ENCODE measurements at places on chromosomes 5 and 9.

GRCh38 chr5:108820983-108821382, 73.3 kb downstream of the FER start:
- DNase-seq = no peak

DNA sequence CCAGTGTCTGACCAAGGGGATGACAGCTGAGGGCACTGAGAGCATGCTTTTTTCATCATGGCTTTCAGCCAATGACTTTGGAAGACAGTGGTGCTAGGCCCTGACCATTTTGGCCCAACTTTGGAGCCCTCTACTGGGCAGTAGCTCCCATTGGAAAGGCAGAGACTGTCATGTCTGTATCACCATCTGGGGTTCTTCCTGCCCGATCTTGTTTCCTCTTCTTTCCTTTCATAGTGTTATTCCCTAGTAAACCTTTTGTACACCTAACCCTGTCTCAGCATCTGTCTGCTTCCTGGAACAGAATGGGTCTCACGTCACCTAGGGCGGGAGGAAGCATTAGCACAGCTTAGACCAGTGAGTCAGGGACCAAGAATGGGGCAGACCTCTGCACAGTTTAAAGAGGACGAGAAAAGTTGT, 97.4 kb upstream of the MAST4 start:
- no peak for DNase-seq

DNA sequence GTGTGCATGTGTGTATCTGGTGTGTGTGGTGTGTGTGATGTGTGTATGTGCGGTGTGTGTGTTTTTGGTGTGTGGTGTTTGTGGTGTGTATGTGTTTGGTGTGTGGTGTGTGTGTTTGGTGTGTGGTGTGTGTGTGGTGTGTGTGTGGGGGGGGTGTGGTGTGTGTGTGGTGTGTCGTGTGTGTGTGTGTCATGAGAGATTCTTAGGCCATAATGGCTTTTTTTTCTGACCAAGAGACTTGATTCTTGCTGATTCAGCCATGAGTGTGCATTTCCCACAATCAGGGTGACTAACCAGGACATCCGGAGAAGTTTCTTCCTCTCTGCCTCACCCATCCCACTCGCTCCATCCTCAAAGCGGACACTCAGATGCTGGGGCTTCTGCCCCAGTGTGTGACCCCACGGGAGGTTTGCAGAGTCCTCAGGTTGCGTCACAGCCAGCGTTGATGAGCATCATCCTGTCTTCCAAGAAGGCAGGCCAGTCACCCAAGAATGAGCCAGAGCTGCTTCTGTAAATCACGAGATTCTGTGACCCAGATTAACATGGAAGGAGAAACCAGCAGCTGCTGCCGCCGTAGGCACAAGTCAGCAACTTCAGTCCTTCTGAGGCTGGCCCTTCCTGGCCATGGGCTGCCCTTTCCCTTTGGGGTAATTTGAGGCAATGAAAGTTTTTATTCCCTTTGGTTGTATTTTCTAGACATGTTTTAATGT, 12.5 kb upstream of the CTSL start:
- DNase-seq = peak; percentile 97

DNA sequence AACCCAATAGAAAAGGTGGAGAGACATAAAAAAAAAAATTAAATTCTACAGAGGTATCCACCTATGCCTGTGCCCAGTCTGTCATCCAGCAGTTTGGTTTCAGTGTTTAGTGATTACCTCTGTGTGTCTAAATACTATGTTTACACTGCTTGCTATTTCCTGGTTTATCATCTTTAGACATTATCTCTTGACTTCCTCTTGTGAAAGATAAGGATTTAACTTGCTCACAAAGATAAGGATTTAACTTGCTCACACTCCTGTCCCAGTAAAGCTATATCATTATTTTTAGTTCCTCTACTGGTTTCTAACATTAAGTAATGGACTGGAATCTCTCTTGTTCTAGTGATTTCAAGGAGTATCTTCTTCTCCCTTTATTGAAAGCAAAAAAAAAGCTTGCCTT, 53.9 kb upstream of the ZFR start:
- no peak for DNase-seq

DNA sequence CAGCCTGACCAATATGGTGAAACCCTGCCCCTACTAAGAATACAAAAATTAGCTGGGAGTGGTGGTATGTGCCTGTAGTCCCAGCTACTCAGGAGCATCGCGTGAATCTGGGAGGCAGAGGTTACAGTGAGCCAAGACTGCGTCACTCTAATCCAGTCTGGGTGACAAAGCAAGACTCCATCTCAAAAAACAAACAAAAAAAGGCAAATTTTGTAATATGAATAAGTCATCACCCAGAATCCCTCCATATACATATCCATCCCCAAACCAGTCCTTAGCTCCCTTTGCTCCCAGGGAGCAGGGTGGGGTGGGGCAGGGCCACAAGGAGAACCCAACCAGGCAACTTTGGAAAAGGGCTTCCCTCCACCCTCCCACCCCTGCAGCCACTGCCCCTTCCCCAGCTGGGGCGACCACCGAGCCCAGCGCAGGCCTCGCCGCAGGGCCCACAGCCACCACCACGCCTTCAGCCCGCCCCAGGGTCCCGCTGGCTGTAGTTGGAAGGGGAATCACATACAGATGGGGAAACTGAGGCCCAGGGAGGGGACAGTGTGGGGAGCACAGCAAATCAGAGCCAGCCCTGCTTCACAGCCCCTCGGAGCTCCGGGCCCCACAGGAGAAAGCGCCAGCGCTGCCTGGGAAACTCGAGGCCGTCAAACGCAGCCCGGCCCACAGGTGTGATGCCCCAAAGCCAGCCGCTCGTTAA, 7.8 kb downstream of the NOTCH1 start:
- no peak for DNase-seq

- no peak for DNase-seq
These were observed 481.0 kb upstream of the RGMB start for GRCh38 chr5:98292496-98292895.

GRCh38 chr5:90301248-90301647, 108.3 kb downstream of the CETN3 start:
- DNase-seq = no peak

- no peak for DNase-seq
These were observed 114.5 kb downstream of the FOXD1 start for GRCh38 chr5:73333944-73334703.

GRCh38 chr9:77013932-77014596, 5.4 kb upstream of the FOXB2 start:
- no peak for DNase-seq

GRCh38 chr5:112064956-112065355, 308.0 kb upstream of the NREP start:
- no peak for DNase-seq

- DNase-seq = no peak
These were observed 638.1 kb downstream of the EFNA5 start for GRCh38 chr5:107032629-107033028.

GRCh38 chr5:6135977-6136376, 242.4 kb downstream of the MED10 start:
- DNase-seq = no peak

GRCh38 chr9:97740848-97741821, 44.0 kb upstream of the XPA start:
- no peak for DNase-seq

GRCh38 chr9:124187311-124187710, 70.4 kb upstream of the NEK6 start:
- no peak for DNase-seq

GRCh38 chr5:91277840-91278239, 105.3 kb downstream of the ARRDC3 start:
- no peak for DNase-seq

- DNase-seq = no peak
These were observed 79.1 kb upstream of the ALDH1B1 start for GRCh38 chr9:38313421-38313820.

GRCh38 chr9:38026840-38027527, 42.0 kb downstream of the SHB start:
- DNase-seq = peak; percentile 20

GRCh38 chr9:31606678-31607077, 777.8 kb upstream of the ACO1 start:
- no peak for DNase-seq

- DNase-seq = no peak
These were observed 223.1 kb upstream of the DAP start for GRCh38 chr5:10984021-10984715.

DNA sequence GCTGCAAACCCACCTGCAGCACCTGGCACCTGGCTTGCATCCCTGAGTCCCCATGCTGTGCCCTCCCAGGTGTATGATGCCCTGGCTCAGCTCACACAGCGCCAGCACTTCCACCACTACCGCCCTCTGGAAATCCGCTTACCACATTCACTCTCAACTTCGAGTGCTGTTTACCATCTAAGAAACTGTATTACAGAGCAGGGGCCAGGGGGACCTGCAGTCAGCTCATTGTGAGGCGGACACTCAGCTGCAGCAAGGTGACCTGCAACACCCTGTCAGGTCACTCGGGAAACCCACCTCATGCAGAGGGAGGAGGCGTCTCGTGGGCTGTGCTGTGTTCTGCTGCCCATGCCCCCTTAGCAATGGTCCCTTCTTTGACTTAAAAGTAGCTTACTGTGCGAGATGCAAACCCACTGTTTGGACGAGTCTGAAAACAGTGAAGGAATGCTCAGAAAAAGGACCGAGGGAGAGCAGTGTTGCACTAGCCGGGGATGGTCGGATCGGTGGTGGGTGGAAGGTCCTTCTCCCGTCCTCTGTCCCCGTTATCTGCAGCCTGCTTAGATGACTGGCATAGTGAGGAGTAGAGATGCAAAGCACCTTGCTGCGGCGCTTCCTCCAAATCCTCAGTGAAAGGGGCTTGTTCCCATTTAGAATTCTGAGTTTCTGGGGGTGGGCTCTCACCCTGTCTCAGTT, 55.2 kb upstream of the CTSL start:
- DNase-seq = no peak

DNA sequence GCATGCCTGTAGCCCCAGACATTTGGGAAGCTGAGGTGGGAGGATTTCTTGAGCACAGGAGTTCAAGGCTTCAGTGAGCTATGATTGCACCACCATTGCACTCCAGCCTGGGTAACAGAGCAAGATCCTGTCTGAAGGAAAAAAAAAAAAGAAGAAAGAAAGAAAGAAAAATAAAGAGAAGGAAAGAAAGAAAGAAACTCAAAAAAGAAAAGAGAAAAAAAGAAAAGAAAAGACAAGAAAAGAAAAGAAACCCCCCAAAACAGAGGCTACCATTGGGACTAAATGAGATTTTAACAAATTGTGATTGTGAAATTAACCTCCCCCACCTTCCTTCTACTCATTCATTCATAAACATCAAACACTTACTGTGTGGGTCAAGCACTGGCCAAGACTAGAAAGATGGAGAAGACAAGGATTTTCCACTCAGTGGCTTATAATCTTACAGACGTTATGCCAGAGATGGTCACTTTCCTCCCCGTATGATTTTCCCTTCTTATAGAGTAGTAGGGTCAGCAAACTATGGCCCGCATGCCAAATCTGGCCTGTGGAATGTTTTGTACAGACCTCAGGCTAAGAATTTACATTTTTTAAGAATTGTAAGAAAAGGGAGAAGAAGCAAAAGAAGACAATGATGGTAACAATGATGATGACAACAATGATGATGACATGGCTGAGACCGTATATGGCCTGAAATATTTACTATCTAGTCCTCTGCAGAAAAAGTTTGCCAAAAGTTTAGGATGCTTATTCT, 1.1 kb upstream of the FYB1 start:
- DNase-seq = no peak

GRCh38 chr5:145557345-145557744, 277.8 kb downstream of the PRELID2 start:
- DNase-seq = no peak

DNA sequence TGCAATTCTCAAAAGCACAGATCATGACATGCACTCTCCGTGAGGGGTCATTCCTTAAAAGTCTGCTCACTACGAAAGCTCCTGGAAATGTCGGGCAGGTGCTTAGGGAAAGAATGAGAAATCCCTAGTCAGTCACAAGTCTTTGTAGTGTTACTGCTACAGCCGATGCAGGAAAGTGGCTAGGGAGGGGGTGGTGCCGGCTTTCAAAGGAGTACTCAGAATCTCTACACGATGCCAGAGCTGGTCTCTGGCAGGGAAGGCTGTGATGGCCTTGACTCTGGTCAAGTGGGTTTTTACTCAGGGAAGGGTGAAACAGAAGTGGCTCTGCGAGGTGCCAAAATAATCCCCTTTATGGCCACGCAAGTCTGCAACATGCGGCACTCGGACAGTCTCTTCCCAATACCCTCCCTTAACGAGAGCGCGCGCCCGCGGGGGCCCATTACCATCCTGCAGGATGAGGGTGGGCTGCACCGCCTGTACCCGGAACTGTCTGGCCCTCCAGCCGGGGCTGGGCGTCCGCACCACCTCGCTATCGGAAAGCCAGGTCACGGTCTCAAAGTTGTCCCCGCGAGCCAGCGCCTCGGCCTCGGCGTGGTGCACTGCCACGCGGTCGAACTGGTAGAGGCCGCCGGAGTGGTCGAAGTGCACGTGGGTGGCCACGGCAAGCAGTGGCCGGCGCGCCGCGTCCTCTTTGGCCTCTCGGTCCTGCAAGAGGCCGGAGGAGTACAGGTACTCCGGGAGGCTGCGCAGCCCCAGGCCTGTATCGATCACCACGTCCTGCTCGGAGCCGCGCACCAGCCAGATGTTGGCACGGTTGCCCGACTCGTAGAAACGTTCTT, 956 bp downstream of the MBLAC2 start:
- no peak for DNase-seq

GRCh38 chr9:109297899-109298298, 23.0 kb downstream of the EPB41L4B start:
- DNase-seq = peak; percentile 90

DNA sequence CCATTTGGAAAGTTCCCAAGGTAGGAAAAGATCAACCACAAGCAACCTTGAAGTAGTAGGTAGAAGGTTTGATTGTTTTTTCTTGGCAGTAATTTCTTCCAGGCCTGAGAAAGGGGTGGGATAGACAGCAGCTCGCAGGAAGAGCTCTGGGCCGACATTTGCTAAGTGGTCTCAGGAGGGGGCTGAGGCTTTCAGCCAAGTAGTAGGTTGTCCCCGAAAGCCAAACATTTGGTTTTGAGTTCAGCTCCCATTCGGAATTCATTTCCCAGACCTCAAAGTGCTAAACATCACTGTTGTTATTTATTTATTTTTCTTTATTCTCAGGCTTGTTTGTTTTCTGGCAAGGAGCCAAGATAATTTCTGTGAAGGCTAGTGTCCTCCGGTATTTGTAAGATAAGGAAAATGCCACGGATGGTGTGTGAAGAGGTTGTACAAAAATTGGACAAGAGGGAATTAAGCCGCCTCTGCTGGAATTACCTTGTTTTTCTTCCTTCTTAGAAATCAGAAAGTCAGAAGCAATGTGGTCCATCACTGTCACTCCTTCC, 112.1 kb downstream of the KIF4B start:
- no peak for DNase-seq

GRCh38 chr9:134263596-134263995, 62.7 kb upstream of the RXRA start:
- DNase-seq = no peak

- no peak for DNase-seq
These were observed 61.2 kb upstream of the GCNT4 start for GRCh38 chr5:75113354-75114113.

DNA sequence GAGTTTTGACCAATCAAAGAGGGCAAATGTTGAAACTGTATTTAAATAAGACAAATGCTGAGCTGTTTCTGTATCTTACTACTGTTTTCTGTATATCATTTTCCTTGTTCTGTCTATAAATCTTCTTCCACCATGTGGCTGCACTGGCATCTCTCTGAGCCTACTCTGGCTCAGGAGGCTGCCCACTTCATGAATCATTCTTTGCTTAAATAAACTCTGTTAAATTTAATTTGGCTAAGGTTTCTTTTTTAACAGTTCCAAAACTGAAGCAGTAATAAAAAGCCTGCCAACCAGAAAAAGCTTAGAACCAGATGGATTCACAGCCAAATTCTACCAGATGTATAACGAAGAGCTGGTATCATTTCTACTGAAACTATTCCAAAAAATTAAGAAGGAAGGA, 40.2 kb upstream of the TAS2R1 start:
- no peak for DNase-seq
